CD4-positive, alpha-beta T cell treated with Interleukin-4 for 1 hour (primary cell): ENCODE measurements at places on chromosomes 4 and X.

GRCh38 chr4:38728631-38729141 lies 54.1 kb downstream of the TLR10 start:
- DNase-seq: no peak

DNA sequence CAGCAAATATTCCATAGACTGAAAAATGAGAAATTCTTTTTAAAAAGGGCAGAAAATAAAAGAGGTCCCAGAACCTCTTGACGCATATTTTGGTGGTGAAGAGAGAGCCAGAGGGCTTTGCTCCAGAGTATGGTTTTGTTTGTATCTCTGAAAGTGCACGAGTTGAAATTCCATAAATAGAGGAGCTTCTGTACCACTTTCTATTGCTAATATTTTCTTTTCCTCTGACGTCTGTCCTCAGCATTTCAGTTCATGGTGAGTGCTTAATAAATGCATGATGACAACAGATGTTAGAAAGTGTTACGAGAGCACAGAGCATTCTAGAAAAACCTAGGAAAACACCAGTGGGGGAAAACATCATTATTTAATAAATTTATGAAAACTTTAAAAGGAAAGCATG lies 145.6 kb downstream of the AMELX start:
- no peak for DNase-seq

- DNase-seq: no peak
These were observed 16.8 kb upstream of the SLC34A2 start for GRCh38 chr4:25638806-25639205.

GRCh38 chrX:101232316-101232715 lies 12.7 kb downstream of the DRP2 start:
- no peak for DNase-seq

DNA sequence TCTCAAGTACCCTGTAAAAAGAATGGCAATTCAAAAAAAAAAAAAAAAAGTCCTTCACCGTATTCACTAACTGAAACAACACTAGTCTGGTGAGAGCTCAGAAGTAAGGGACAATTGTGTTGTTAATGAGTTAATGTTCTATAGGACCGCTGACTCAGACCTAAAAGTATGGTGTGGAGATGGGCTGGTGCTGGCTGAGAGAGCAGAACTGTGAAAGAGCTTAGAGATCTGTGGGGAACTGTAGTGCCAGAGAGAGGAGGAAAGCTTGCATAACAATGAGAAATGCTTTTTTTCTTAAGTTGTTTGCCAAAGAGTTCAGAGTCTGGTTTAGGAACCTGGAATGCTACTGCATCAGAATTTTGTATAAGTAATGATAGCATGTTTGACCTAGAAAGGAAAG lies 65.1 kb downstream of the LHFPL1 start:
- DNase-seq: no peak

DNA sequence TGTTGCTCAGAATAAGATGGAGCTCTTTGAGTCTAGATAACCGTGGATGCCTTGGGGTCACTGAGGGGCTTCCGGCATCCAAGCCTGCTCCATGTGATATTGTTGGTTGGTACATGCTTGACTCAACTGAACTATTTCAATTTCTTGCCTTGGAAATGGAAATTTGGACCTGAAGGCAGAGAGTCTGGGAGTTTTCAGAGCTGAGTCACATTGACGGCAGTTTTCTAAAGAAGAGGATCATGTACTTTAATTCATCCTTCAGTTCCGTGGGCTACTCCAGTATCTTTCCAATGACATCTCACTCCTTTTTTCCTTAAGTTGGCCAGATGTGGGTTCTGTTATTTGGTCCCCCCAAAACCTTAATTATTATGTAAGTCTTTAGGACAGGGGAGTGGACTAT lies 100.5 kb downstream of the MFAP3L start:
- no peak for DNase-seq

DNA sequence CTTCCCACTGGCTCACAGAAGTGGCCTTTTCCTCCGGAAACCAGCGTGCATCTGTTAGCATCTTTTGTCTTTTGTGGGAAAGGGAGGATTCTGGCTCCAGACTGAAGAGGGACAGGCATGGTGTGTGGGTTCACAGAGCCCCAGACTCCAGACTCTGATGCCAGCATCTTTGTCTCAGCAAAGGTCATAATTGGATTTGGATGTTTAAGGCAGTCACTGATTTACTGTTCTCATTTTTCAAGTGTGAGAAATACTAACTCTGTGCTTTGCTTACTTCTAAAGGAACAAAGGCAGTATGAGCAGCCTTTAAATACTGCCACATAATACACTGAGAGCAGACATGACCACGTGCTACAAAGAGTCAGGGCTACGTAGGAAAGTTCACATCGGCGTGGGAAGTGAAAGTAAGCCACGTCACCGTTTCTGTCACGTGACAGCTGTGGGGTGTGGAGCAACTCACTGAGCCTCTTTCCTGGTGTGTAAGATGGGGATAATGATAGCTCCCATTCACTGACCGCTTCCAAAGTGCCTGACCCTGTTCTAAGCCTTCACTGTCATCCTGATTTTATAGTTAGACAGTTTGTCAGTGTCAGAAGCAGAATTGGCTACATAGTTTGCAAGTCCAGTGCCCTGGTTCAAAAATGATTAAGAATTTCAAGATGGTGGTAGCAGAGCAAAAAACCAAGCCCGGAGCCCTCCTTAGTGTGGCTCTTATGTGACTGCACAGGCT lies 24.8 kb upstream of the TMSB4X start:
- peak; percentile 89 for DNase-seq

GRCh38 chrX:15915959-15916703 lies 61.5 kb upstream of the AP1S2 start:
- DNase-seq: peak; percentile 12

- peak; percentile 33 for DNase-seq
These were observed 63.2 kb downstream of the CLDN22 start for GRCh38 chr4:183256756-183257385.

GRCh38 chr4:183333983-183334382 lies 11.8 kb upstream of the CLDN24 start:
- no peak for DNase-seq

- DNase-seq: no peak
These were observed 130.2 kb downstream of the ENOX2 start for GRCh38 chrX:130772776-130773143.

- no peak for DNase-seq
These were observed 726.4 kb upstream of the MAGEB2 start for GRCh38 chrX:29488919-29489318.

DNA sequence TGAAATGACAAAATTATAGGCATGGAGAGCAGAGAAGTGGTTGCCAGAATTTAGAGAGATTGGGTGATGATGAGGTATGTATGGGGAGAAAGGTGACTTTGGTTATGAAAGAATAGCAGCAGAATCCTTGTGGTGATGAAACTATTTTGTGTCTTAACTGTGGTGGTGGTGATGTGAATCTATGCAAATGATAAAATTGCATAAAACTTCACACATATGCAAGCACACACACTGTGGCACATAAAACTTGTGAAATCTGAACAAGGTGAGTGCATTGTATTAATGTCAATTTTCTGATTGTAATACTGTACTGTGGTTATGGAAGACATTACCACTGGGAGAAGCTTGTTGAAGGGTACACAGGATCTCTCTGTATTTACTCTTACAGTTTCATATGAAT lies 91.0 kb downstream of the IL15 start:
- no peak for DNase-seq

- no peak for DNase-seq
These were observed 112.8 kb upstream of the PSAPL1 start for GRCh38 chr4:7547368-7548040.

DNA sequence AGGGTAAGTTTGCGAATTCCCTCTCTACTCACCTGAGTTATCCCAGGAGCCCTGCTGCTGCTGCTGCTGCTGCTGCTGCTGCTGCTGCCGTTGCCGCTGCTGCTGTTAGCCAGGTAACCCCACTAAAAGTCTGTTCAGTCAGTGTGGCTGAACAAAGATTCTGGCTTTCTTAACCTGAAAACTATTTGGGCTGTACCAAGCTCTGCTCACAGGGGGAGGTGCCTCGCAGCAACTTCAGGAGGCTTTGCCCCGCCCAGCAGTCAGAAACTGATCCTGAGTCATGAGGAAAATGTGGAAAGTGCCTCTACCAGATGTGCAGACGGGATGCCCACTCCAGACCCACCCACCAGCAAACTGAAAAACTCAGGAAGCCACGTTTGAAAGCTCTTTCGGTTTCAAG lies at the start of gene CAPN6:
TSS of gene CAPN6 (minus strand) at position 145 of the 400 bp plus-strand sequence. CDS start 6,547 bp downstream, outside the sequence.
- DNase-seq: no peak

DNA sequence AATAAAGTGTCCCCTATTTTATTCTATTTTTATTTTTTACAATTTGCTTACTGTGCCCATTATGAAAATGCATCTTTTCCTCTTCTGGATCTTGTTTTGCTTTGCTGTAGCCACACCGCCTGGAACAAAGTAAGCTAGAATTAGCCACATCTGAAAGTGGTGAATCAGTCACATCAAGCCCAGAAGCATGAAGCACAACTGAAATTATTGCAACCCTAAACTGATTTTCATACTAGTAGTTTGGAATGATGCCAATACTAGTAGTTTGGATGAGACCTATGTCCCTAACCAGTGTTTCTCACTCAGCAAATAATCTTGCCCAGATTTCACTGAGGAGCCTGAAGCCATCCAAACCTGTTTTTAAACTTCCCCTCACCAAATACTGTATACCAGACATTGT lies 303.0 kb downstream of the EPHA5 start:
- no peak for DNase-seq

DNA sequence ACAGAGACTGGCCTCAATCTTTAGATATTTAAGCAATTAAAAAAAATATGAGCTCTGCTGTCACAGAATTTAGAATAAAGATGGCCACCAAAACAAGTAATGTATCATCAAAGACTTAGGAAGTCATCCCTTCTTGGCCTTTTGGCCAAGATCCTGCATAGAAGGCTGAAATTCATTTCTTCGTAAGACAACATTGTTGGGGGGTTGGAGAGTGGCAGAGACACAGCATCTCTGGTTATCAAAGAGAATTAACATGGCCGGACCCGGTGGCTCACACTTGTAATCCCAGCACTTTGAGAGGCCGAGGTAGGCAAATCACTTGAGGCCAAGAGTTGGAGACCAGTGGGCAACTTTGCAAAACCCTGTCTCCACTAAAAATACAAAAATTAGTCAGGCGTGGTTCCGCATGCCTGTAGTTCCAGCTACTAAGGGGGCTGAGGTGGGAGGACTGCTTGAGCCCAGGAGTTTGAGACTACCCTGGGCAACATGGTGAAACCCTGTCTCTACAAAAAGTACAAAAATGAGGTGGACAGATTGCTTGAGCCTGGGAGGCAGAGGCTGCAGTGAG lies 4.0 kb downstream of the PPM1K start:
- no peak for DNase-seq

DNA sequence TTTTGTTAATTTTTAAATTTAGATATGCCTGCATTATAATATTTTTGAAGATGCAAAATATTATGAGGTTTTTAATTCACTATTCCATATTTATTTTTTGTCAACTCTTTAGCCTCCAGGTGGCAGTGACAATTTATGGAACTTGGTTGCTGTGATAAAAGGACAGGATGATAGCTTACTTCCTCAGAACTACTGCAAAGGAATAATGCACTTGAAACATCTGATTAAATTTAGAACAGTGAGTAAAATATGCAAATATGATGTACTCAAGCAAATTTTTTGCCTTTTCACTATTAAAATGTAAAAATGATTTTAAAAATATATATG lies 45.1 kb downstream of the SPATA4 start:
- peak; percentile 5 for DNase-seq

DNA sequence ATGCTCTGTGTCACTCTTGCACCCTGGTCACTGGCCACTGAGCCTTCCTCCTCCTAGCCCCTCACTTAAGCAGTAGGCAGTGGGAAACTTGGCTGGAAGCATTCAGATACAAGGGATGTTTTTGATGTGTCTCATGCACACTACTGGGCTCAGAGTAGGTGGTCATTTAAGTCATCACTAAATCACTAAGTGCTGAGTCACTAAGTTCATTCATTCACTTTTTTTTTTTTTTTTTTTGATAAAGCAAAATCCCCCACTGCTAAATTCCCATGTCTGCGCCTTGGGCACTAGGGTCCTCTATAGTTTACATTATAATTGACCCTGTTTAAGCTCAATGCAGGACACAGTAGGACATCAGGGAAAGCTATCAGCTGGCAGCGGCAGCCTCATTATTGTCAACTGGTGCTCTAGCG lies 182.4 kb upstream of the MBNL3 start:
- no peak for DNase-seq

DNA sequence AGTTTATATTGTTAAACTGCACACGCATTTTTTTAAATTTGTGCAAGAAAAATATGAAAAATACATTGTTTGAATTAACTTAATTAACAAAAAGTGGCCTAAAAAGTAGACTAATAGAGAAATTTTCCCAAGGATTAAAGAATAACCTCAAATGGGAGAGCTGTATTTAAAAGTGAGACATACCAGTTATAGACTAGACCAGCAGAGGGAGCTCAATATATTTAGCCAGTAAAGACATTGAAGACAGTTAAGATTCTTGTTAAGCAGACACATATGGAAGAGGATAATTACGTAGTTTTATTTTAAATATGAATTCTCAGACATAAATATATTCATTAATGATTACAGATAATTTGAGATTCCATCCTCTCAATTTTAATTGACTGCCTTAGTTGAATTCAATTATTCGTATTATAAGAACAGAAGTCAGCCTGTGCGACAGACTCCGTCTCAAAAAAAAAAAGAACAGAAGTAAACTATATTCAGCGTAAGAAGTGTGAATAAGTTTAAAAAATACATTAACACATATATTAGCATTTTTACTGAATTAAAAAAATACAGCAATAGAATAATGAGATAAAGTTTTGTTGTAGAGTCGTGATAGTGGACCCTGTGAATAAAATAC lies 64.8 kb downstream of the GLRA3 start:
- DNase-seq: no peak

GRCh38 chrX:2351999-2352995 lies 148.5 kb downstream of the DHRSX start:
- no peak for DNase-seq

- no peak for DNase-seq
These were observed 112.9 kb downstream of the AMMECR1 start for GRCh38 chrX:110204986-110205385.

GRCh38 chrX:23331701-23332100 lies 2.9 kb upstream of the PTCHD1 start:
- DNase-seq: no peak

GRCh38 chr4:25712611-25713010 lies 57.0 kb downstream of the SLC34A2 start:
- no peak for DNase-seq

DNA sequence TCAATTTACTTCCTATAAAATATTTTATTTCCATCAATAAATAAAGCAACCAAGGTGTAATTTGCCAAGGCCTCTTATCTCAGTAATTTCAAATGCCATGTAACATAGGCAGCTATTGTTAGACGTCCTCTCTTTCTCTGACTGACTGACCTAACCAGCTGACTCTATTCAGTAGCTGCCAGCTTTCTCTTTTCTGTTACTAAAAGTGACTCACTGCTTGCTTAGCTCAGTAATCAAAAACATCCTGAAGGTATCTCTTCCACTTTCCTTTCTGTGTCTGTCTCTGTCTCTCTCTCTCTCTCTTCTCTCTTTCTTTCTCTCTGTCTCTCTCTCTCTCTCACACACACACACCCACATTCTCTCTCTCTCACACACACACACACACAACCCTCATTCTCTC lies 134.2 kb downstream of the SPOCK3 start:
- DNase-seq: no peak

DNA sequence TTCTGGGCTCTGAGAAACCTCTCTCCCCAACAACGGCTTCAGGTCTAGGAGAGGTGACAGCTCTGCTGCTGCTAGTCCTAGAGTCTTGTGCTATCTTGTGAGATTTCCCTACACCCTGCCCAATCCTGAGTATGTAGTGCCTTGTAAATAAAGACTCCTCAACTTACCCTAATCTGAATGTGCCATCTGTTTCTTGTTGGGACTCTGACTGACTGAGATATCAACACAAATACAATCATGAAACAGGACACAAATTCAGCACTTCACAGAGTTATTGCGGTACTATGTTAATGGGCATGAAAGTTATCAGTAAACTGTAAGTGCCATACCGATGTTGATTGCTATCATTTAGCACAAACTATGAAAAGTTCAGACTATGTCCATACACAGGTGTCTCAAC lies 529.0 kb upstream of the FTHL17 start:
- no peak for DNase-seq
